CD8-positive, alpha-beta memory T cell (primary cell): ENCODE measurements at places on chromosomes 4 and X.
A peak's percentile ranks its signal among the peaks of the same experiment; 100 is the strongest.

DNA sequence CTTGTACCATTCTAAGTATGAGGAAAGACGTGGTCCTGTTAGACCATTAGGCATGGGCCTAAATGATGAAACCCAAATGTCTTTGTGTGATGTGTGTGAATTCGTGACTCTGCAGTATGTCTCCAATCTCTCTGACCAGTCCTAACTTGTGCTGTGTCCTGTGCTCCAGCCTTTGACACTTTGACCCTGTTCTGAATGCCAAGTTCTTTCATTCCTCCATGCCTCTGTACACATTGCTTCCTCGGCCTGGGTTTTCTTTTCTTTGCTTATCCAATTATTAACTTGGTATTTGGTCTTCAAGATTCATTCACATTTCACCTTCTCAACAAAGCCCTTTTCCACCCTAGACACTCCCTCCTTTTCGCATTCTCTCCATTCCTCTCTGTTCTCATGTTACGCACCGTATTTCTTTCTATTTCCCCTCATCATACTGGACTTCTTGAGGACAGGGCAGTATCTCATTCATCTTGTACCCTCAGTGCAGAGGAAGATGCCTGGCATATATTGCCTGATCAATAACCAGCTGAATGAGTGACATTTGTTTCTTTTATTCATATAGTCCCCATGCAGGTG lies 138.7 kb downstream of the F11 start:
- no peaks in the 10 kb centered on the region for H3K36me3 ChIP-seq
- no peak for DNase-seq
- no peaks in the 10 kb centered on the region for H3K4me1 ChIP-seq

DNA sequence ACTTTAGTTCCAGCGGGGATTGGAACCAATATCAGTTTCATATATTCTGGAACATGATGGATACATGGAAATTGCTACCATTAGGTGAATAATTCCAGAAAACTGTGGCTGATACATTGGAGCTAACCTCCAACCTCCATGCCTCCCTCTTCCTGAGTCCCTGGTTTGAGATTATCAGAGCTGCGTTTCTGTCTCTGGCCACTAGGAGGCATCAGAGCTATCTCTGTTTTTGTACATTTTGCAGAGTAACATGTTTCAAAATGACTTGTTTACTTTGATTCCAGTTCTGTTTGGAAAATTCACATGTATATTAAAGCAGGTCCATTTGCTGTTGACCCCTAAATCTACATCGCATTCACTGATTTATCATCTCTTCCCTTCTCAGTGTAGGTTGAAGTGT lies 2.4 kb upstream of the RAB40AL start:
- H3K4me3 ChIP-seq: no peak overlapping the region
- no peaks in the 10 kb centered on the region for H3K36me3 ChIP-seq
- no peak overlapping the region for H3K27ac ChIP-seq
- H3K27me3 ChIP-seq: no peaks in the 10 kb centered on the region
- no peaks in the 10 kb centered on the region for H3K4me1 ChIP-seq
- DNase-seq: no peak

- no peak for DNase-seq
- H3K27me3 ChIP-seq: no peaks in the 10 kb centered on the region
- peak overlapping the region; percentile 80 for H3K27ac ChIP-seq
- H3K36me3 ChIP-seq: no peaks in the 10 kb centered on the region
- peaks cover 8% of the 10 kb centered on the region for H3K4me1 ChIP-seq
These were observed 1.1 kb downstream of the KLHL15 start for GRCh38 chrX:24025741-24026403.

DNA sequence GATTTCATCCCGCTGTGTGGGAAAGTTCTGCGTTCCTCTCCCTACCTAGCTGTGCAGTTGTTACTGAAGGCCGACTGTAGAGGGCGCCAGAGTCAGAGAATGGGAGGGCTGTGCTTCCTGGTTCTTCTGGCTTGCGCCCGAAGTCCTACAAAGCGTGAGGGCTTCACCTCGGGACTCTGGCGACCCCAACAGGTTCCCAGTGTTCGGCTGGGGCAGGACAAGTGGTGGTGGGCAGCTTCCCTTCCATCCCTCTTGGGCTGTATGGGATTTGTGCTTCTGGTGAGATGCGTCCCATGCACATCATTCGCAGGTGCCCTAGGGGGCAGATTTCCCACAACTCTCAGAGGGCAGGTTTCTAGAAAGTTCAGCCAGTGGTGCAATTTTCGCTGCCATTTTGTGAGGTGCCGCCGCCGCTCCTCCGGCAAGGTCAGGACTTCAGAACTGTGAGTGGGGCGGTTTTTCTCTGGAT lies 27.3 kb downstream of the CT45A1 start:
- no peak for DNase-seq
- H3K4me3 ChIP-seq: no peak overlapping the region
- no peak overlapping the region for H3K27ac ChIP-seq
- H3K4me1 ChIP-seq: no peaks in the 10 kb centered on the region
- H3K27me3 ChIP-seq: no peaks in the 10 kb centered on the region

DNA sequence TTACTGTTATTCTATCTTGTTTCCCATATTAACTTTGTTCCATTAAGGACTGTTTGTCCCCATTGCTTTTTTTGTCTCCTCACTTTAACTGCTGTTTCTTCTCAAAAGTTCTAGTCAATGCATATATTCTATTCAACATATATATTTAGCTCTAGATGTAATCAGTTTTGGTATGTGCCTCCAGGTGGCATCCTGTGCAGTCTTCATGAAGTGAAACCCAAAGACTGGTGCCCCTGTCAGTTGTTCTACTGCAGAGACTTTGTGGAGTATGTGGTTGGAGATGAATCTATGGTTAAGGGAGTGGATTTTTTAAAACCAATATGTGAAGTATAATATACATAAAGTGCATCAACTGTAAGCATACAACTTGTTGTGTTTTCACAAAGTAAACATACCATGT lies 57.0 kb downstream of the VAMP7 start:
- H3K4me1 ChIP-seq: no peaks in the 10 kb centered on the region
- no peaks in the 10 kb centered on the region for H3K27me3 ChIP-seq
- no peak overlapping the region for H3K4me3 ChIP-seq
- H3K27ac ChIP-seq: no peak overlapping the region
- DNase-seq: no peak
- peaks cover 5% of the 10 kb centered on the region for H3K36me3 ChIP-seq

DNA sequence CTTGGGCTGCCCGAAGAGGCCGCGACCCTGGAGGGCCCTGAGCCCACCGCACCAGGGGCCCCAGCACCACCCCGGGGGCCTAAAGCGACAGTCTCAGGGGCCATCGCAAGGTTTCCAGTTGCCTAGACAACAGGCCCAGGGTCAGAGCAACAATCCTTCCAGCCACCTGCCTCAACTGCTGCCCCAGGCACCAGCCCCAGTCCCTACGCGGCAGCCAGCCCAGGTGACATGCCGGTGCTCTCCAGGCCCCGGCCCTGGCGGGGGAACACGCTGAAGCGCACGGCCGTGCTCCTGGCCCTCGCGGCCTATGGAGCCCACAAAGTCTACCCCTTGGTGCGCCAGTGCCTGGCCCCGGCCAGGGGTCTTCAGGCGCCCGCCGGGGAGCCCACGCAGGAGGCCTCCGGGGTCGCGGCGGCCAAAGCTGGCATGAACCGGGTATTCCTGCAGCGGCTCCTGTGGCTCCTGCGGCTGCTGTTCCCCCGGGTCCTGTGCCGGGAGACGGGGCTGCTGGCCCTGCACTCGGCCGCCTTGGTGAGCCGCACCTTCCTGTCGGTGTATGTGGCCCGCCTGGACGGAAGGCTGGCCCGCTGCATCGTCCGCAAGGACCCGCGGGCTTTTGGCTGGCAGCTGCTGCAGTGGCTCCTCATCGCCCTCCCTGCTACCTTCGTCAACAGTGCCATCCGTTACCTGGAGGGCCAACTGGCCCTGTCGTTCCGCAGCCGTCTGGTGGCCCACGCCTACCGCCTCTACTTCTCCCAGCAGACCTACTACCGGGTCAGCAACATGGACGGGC lies 579 bp downstream of the ABCD1 start:
- H3K4me3 ChIP-seq: no peak overlapping the region
- peak overlapping the region; percentile 61 for H3K27ac ChIP-seq
- DNase-seq: no peak
- no peaks in the 10 kb centered on the region for H3K27me3 ChIP-seq

- H3K27me3 ChIP-seq: no peaks in the 10 kb centered on the region
- H3K4me3 ChIP-seq: no peak overlapping the region
- no peaks in the 10 kb centered on the region for H3K36me3 ChIP-seq
These were observed 88.4 kb upstream of the TET2 start for GRCh38 chr4:105058177-105058812.

DNA sequence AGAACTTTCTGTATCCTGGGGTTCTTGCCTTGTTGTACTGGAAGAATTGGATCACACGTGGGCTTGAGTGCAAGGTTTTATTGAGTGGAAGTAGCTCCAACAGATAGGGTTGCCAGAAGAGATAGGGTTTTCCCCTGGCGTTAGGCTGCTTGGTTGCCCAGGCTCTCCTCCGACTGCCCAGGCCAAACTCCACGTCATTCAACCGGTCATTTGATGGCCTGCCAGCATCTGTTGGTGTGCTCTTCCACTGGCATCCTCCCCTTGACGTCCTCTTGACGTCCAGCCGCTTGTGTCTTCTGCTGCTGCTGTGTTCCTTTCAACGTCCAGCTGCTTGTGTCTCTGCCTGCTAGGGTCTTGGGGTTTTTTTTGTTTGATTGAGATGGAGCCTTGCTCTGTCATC lies 340.3 kb upstream of the ZCCHC13 start:
- no peaks in the 10 kb centered on the region for H3K4me1 ChIP-seq
- H3K27me3 ChIP-seq: no peaks in the 10 kb centered on the region
- H3K36me3 ChIP-seq: no peaks in the 10 kb centered on the region
- H3K27ac ChIP-seq: no peak overlapping the region
- H3K4me3 ChIP-seq: no peak overlapping the region

DNA sequence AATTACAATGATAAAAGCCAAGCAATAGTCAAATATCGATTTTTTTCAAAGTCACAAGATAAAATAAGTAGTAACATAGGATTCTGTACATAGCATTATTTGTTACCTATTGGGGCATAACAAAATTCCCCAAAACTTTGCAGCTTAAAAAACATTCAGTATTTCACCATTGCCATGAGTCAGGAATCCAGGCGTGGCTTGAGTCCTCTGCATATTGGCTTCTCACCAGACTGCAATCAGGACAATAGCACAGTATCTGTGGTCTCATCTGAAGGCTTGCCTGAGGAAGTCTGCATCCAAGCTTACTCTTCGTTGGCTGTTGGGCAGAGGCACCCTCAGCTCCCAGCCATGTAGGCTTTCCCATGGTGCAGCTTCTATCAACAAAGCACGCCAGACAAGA lies 6.2 kb upstream of the CTBP1 start:
- DNase-seq: no peak
- no peak overlapping the region for H3K27ac ChIP-seq
- H3K4me3 ChIP-seq: no peak overlapping the region
- no peaks in the 10 kb centered on the region for H3K36me3 ChIP-seq

- DNase-seq: no peak
- peak overlapping the region; percentile 49 for H3K4me3 ChIP-seq
- H3K27me3 ChIP-seq: no peaks in the 10 kb centered on the region
- peaks cover 70% of the 10 kb centered on the region for H3K4me1 ChIP-seq
These were observed 9.6 kb downstream of the RHOH start for GRCh38 chr4:40206426-40206825.

DNA sequence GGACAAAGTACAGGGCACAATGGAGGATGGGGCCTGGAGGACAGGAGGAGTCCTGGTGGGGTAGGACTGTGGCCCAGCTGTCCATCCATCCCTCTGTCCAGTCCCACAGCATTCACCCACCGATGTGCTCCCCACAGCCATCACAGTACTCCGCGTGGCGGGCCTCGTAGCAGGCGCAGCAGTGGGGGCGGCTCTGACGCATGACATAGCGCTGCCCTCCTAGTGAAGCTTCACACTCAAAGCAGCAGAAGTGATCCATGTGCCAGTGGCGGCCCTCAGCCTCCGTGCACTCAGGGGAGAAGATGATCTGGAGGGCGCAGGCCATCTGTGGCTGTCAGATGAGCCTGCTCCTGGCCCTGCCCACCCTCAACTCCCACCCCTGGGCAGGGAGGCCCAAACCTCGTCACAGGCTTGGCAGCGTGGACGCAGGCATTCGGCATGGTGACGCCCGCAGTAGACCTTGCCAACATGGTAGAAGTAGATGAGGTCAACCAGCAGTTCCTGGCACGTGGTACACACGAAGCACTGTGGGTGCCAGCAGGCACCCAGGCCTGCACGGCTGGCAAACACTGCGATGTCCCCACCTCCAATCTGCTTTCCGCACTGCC lies 6.3 kb downstream of the PLP2 start:
- no peak for DNase-seq
- H3K4me3 ChIP-seq: no peak overlapping the region
- H3K27ac ChIP-seq: no peak overlapping the region
- peaks cover 3% of the 10 kb centered on the region for H3K36me3 ChIP-seq
